Forelimb muscle (tissue), 1 donor: ENCODE measurements at places on chromosomes 7 and 10. TPM values are rescaled to one million over a fixed set of nuclear protein-coding genes. Genes with fewer than 3 reads are reported as not detected.

Gene CALML5
- not detected for polyA plus RNA-seq

GRCh38 chr10:29811751-29812427 is 177.1 kb upstream of the SVIL start:
- DNase-seq = no peak

- DNase-seq = no peak
Observed at GRCh38 chr10:128000471-128001362, 93.8 kb downstream of the PTPRE start.

DNA sequence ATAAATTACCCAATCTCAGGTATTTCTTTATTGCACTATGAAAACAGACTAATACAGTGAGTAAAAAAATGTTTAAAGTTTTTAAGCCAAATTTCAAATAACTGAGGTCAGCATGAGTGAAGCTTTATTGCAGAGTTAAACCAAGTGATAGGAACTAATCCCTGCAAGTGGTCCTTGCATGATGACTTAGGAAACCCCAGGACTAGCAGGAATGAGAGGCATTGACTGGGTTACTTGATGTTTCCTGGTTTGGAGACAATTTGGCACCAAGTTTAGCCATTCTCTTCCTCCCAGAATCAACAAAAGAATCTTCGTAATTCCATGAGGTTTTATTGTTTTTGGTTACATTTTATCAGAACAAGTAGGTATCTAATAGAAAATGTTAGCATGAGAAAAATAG is 194.2 kb downstream of the BICC1 start:
- DNase-seq = no peak

DNA sequence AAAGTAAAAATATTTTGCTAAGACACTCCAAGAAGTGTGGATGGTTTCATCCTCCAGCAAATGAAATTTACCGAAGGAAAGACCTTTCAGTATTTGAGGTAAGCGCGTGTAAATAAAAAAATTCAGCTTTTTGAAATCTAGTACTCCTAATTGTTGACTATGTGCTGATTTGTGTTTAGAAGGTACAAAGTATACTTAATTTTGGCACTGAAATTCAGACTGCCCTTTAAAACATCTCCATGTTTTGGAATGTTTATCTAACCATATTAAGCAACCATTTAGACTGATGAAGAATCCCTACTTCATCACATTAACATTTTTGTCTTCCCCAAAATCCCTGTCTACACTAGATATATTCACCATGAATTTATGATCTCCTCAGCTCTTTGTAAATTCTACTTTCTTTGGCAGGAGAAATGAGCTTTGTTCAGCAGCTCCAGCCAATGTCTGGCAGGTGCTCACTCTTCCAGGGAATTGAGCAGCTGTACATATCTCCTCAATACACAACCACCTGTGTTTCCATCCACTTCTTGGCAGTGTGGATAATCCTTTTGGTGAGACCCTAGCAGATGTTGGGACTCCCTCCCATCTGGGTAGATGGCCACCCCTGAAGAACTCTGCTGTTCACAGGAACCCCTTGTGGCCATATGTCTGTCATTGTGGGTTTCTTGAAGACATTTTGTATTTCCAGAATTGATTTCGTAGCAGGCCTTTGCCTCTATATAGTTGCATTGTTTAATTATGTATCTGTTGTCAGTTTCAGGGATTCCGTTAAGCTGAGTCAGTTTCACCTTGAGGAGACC is 129.4 kb upstream of the SAMD8 start:
- peak; percentile 70 for DNase-seq

Gene SFRP5
- polyA plus RNA-seq = 1.1 TPM

GRCh38 chr10:78248651-78249464 is 215.2 kb downstream of the RPS24 start:
- no peak for DNase-seq
